ENCODE measurements at places on chromosomes 7 and 10.

GRCh38 chr7:78159545-78159944 lies 361.0 kb downstream of the PHTF2 start:
- DNase-seq: no peak

DNA sequence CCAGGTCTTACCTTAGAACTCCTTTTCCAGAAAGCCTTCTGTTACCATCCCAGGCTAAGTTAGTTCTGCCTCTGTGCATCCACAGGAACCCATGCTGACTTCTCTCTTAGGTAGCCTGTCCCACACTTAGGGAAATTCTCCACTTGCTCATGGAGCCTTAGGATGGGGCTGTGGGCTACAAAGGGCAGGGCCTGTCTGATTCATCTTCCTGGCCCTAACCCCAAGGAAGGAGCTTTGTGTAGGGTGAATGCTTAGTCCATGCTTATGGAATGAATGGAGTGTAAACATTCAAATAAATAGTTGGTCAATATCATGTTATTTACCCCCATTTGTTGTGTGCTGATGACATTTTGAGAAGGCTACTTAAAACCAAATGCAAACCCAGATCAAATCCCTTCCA lies 54.7 kb downstream of the EMX2 start:
- DNase-seq: no peak

- no peak for DNase-seq
Measured at GRCh38 chr7:11690395-11690794, 141.6 kb downstream of the THSD7A start.

- no peak for DNase-seq
Measured at GRCh38 chr7:151060416-151061212, 1.2 kb downstream of the SLC4A2 start.

- no peak for DNase-seq
Measured at GRCh38 chr10:75971402-75972211, 540.2 kb downstream of the LRMDA start.

DNA sequence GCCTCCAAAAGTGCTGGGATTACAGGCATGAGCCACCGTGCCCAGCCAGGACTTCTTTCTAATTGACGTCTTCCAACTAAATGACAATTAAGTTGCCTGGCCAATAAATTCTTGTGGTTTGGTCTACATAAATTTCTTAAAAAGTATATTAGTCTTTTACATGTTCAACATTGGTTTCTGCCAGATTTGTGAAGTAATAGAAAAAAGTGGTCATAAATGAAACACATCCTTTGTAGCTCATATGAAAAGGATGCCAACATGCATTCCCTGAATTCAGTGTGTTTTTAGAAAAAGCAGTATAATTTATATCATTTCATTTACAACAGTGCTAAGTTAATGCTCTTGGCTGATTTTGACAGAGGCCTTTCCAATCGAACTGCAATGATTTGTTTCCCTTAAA lies 215.0 kb downstream of the TAX1BP1 start:
- no peak for DNase-seq
